Activated naive CD8-positive, alpha-beta T cell treated with anti-CD3 and anti-CD28 coated beads, Interleukin-2, amount 50 U/mL, for 24 hours (primary cell): ENCODE measurements at places on chromosomes 2 and 18.
A peak's percentile ranks its signal among the peaks of the same experiment; 100 is the strongest.

- DNase-seq, result no peak
These were observed 13.4 kb upstream of the CLASP1 start for GRCh38 chr2:121662656-121663055.

- no peak for DNase-seq
These were observed 85.1 kb downstream of the ACSL3 start for GRCh38 chr2:222945887-222946286.

DNA sequence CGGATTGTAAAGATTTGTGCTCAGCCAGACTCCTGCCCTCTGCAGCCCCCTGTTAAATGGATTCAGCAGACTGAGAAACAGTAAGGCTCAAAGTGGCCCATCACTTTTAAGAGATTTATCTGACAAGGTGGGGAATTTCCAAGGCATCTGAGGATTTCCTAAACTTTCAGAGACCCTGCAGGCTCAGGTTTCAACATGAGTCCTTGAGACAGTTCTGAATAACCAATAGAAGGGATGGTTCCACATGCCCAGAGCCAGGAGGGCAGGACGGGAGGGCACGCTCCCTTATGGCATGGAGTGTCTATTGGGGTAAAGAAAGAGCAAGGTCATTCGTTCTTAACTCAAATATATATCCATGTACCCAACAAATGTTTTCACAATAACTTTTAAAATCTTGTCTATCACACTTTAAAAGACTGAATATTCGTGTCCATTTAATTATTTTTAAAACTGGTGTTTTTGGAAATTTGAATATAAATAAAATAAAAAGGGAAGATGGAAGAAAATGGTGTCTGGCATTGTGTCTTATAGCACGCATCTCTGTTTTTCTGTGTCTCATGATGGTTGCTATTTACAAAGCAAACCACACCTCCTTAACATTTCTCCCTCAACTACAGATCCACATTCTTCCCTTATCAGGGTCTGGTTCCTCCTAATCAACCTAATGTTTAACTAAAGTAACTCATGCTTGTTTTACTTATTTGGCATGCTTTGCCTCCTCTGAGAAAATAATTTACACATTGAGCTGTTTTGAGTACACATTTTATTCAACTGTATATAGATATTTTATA, 56.0 kb upstream of the DSG1 start:
- DNase-seq, result no peak

GRCh38 chr2:204654669-204655068, 109.4 kb downstream of the PARD3B start:
- no peak for DNase-seq

DNA sequence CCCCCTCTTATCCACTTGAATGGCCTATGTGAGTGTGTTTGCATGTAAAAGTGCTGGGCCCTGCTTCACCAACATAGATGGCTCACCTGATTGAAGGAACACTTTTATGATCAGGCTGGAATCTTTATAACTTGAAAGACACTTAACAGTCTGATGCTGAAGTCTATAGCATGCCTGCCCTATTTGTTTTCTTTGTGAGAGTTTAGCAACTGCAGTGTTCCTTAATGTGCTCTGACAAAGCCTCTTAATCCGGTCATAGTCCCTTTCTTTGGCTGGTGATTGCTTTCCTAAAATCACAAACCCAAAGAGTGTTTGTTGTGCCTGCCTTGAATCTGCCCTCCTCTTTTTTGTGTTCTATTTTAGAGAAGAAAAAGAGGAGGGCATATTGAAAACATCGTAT, 1382.8 kb upstream of the CELF4 start:
- DNase-seq, result no peak

- DNase-seq, result no peak
These were observed 266.6 kb downstream of the CYP26B1 start for GRCh38 chr2:71880846-71881610.

DNA sequence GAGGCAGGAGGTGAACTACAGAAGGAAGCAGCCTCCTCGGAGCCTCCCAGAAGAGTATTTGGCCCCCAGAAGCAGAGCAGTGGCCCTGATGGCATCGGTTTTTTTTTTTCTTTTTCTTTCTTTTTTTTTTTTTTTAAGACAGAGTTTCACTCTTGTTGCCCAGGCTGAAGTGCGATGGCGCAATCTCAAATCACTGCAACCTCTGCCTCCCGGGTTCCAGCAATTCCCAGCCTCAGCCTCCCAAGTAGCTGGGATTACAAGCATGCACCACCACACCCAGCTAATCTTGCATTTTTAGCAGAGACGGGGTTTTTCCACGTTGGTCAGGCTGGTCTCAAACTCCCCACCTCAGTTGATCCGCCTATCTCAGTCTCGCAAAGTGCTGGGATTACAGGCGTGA, 34.8 kb upstream of the NCKAP5 start:
- no peak for DNase-seq

DNA sequence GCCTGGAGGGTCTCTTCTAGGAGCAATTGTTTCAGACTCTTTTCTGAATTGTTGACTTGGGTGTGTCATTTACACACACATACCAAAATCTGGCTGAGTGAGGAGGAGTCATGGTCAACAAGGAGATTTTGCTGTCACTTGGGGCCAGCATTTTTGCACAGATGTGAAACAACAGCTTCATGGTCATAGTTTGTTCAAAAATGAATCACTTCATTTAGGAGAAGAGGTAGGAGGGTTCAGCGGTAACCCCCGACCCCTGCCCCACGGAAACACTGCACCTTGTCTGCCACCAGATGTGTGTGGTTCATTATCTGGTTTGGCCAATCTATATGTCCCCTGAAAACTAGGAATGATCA, 42.2 kb downstream of the LBH start:
- peak; percentile 39 for DNase-seq

GRCh38 chr2:160910681-160911080, 249.5 kb upstream of the TANK start:
- no peak for DNase-seq

DNA sequence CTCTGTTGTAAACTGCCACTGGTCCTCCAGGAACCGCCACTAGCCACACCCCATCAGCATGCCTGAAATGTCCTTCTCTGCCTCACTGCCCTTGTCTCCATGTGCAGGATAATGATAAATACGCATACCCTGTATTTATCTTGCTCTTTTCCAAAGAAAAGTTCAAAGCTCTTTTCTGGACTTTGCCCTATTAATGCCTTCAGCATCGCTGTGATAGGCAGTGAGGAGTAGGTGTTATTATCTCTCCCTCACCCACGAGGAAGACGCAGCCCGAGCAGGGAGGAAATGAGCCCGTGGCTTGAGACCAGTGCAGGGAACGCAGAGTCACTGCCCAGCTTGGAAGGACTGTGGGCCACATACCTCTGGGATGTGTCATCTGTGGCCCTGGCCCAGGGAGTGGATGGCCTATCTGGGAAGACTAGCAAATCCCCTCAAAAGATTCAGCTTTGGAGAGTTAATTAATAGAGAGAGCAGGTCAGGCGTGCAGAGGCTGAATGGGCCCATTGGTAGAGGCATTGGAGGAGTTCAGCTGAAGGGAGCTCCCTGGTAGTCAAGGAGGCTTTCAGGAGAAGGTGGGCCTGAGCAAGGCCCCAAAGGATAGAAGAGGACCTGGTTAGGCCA, 39.5 kb upstream of the MCFD2 start:
- no peak for DNase-seq

DNA sequence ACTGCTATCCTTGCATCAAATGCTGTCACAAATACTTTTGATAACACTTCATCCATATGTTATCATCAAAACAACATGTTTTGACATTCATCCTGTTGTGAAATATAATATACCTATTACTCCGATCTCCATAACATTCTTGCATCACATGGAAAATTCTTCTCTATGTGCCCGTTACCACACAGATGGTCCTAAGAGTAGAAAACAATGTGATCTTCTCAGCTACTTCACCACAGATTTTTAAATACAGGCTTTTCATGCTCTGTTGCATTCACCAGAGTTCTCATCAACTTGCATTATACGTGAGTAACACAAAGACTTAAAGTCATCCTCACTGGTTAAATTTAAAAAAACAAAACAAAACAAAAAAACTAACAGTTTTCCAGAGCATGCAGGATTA, 1603.3 kb upstream of the ZEB2 start:
- DNase-seq, result no peak

- no peak for DNase-seq
These were observed 213.3 kb upstream of the MMADHC start for GRCh38 chr2:149800624-149801542.

DNA sequence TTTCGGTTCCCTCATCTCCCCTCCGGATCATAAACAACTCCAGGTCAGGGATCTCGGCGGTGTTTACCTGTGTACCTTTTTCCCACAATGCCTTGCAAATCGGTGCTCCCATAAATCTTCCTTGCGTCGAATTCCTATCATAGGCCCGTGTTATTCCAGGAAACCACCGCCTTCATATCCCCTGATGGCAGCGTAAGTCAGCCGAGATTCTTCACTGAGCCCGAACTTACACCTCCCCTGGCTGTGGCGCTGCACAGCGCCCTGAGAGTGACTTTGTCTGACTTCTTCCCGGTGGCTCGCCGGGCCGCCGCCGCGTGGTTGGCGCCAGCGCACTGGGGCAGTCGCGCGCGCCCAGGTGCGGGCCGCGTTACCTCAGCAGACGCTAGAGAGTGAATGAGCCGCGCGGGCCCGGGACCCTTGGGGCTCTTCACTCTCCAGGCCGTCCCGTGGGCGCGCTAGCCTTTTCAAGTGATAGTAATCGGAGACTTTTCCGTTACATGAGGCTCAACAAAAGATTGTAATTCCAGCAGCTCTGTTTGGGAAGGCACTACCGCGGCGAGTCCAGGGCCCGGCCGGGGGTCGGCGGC, 101.6 kb downstream of the SPTBN1 start:
- DNase-seq, result peak; percentile 71

DNA sequence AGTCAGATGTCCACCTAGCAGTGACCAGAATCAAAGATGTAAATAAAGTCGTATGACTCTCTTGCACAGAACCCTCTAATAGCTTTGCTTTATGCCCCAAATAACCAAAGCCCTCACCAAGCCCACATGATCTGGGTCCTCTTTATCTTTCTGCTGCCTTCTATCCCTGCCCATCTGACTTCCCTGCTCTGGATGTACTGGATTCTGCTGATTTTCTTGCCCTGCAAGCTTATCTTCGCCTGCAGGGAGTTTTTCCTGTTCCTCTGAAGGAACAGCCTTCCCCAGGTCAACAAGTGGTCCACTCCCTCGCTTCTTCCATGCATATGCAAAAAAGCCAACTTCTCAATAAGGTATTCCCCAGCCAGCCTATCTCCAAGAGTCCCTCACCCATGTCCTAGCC, 18.7 kb downstream of the IL36B start:
- no peak for DNase-seq

DNA sequence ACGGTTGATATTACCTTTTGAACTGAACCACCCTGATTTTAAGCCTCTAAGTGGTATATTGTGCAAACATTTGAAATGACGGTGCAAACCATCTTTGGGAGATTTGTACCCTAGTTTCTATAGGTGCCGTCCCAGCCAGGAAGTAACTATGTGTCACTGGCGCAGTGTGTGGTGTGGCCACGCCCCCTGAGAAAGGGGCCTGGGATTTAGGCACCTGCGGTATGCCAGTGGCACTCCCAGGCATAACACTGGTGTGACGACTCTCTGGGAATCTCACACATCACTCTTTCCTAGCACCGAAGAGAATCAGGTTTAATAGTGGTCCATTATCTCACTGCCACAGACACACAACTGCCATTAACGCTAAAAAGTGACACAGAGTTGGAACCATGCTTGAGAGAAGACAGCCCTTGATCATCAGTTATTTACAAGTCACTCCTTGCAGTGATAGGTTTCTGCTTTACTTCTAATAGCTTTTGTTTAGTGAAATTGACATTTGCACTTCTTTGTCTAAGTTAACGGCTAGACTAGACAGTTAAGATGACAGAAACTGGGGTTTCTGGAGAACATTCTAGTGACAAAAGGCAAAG, 11.1 kb downstream of the AQP4 start:
- no peak for DNase-seq

DNA sequence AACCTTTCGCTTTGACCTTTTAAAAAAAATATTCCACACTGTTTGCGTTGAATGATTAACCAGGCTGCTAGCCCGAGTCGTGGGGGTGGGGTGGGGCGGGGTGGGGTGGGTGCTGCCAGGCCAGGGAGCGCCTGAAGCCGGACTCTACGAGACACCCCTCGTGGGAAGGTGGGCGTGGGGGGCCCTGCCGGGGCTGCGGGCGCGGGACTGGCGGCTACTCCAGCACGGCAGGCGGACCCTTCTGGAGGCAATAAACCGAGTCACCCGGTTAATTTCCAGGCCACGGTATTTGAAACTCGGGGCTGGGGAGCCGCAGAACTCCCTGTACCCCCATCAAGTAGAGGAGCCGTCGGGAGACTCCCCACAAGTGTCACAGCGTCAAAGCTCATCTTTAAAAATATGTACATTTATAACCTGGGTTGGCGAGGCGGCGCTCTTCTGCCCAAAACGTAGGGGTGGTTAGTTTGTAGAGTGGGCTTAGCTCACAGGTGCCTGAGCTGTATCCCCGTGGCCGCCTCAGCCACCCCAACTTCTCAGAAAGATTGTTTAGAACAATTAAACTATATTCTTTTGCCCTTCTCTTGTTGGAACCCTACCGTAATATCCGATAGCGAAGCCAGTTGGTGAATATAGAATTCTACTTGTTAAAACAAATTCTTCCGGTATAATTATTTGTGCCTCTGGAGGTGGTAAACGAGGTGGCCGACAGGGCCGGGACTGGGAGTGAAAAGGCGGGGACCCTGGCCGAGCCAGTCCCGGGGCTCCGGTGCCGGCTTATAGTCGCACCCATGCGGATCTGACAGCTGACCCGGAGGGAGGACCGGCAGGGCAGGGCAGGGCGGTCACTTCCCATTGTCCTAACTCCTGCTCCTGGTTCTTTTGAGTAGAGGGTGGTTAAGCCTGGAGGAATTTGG, 1.4 kb downstream of the B3GNT2 start:
- DNase-seq, result peak; percentile 53

GRCh38 chr2:227507963-227508362, 36.0 kb downstream of the AGFG1 start:
- DNase-seq, result no peak

DNA sequence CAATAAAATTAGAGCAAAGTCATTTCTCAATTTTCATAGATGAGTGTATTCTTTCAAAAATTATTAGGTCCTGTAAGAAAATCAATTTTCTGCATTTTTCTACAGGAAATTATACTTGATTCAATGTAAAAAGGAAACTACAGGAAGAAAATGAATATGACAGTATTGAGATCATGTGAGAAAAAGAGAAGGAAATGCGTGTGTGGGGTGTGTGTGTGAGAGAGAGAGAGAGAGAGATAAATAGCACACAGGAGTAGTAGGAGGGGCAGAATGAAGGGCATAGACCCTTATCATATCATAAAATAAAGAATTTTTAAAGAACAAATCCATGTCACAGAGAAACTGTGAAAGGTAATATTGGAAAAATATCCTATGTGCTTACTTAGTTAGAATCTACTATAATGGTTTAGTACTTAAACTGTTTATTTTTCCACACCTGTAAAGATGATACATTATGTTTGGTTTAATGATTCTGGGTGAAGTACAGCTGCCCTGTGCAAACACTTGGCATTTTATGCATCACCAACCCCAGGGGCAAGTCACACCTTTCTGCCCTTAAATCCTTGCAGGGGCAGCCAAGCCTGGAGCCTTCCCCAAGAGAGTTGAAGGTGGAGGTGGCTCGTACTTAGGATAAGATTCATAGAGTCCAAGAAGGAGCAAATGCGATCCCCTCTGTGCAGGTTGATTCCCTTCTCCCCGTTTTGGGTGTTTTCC, 276.4 kb downstream of the TGIF1 start:
- DNase-seq, result no peak

GRCh38 chr2:120984046-120984445, 248.4 kb downstream of the GLI2 start:
- DNase-seq, result no peak

- DNase-seq, result no peak
These were observed 68.0 kb downstream of the FECH start for GRCh38 chr18:57518533-57518932.
